ENCODE measurements at places on chromosomes 5 and 9.
A peak's percentile ranks its signal among the peaks of the same experiment; 100 is the strongest.

DNA sequence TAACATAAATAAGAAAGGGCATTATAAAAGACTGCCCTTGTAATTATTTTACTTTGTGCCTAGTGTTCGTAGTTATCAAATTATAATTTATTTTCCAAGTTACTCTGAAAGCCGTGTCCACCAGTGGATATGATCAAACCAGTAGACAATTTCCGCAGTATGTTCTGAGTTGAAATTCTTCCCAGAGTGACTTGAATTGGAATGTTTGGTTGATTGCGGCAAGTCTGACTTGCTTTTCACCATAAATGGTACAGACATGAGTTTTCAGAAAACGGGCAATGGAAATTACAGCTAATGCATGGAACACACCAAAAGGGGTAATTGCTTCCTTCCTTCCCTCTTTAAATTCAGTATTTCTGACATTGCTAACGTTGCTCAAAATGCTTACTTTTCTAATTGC lies 56.6 kb downstream of the CHSY3 start:
- no peak for DNase-seq

DNA sequence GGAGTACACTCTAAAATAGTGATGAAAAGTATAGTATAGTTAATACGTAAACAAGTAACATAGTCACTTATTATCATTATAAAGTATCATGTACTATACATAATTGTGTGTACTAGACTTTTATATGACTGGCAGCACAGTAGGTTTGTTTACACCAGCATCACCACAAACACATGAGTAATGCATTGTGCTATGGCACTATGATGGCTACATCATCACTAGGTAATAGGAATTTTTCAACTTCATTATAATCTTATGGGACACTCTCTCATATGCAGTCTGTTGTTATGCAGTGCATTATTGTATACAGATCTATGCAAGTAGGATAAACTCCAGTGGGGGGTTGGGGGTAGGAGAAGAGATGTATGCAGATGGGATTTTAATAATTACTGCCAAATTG lies 52.7 kb upstream of the ELL2 start:
- no peak for DNase-seq

DNA sequence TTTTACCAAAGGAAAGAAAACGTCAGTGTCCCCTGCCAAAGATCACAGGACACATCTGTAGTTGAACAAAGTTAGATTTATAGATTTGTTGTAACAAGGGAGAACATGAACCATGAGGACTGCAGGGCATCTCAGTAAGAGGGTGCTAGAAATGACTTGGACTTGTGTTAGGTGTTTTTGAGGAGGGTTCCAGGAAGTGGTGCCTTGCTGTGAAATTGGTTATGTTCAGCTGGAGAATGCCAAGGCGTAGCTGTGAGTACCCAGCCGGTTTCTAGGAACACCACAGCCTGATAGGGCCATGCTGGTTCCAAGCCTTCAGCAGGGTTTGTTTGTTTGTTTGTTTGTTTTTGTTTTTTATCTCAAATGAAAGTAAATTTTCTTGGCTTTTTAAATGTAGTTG lies 5.3 kb downstream of the SPEF2 start:
- no peak for DNase-seq

GRCh38 chr5:96463091-96463490 lies 30.0 kb upstream of the PCSK1 start:
- no peak for DNase-seq

- DNase-seq, result no peak
Measured at GRCh38 chr5:8912106-8912505, 633.8 kb downstream of the SEMA5A start.

- DNase-seq, result no peak
Measured at GRCh38 chr9:91948597-91949391, 1.2 kb downstream of the ROR2 start.

- DNase-seq, result no peak
Measured at GRCh38 chr5:21058289-21058688, 1070.3 kb upstream of the CDH18 start.

- DNase-seq, result no peak
Measured at GRCh38 chr5:13731121-13731628, 213.3 kb downstream of the DNAH5 start.

- DNase-seq, result no peak
Measured at GRCh38 chr9:36781533-36781932, 208.8 kb downstream of the MELK start.

- DNase-seq, result no peak
Measured at GRCh38 chr9:133334161-133334560, 1.8 kb downstream of the SURF6 start.

DNA sequence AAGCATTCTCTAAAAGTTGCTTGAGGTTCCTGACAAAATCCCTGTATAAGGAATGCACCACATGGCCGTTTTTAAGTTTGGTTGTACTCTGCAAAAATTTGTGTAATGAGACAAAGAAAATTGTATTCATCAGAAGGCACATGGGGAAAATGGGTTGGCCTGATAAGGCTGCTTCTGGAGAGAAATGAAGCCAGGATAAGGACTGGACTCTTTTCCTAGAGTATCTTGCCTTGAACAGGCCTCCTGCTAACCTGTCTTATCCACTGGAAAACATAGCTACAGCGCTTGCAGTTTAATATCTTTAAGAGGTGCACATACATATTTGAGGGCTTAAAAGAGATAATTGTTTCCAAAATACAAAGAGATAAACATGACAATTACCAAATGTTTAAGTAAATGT lies 41.4 kb upstream of the IFNK start:
- DNase-seq, result no peak

DNA sequence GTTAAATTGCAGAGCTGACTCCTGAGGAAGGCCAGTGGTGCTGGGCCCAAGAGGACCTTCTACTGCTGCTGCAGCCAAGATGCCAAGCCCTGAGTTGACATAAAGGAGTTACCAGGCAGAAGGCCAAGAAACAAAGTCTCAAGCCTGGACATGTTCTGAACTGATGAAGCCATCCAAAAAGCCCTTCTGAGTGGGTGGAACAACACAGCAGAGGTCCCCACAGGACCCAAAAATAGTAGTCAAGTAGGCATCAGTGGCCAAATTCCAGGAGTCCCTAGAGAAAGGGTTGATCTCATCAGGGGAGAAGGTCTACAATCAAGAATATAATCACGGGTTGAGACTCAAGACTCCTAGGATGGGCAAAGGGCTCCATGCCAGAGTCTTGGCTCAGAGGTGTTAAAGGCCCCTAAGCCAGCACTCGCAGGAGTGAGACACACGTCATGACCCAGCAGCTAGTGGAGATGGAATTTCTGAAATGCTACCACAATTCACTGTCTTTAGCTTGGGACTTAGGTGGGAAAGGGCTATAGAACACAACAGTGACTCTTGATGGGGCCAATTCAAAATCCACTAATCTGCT lies 119.7 kb downstream of the FANCC start:
- DNase-seq, result no peak

GRCh38 chr9:108130905-108131304 lies 641.3 kb upstream of the KLF4 start:
- DNase-seq, result no peak

DNA sequence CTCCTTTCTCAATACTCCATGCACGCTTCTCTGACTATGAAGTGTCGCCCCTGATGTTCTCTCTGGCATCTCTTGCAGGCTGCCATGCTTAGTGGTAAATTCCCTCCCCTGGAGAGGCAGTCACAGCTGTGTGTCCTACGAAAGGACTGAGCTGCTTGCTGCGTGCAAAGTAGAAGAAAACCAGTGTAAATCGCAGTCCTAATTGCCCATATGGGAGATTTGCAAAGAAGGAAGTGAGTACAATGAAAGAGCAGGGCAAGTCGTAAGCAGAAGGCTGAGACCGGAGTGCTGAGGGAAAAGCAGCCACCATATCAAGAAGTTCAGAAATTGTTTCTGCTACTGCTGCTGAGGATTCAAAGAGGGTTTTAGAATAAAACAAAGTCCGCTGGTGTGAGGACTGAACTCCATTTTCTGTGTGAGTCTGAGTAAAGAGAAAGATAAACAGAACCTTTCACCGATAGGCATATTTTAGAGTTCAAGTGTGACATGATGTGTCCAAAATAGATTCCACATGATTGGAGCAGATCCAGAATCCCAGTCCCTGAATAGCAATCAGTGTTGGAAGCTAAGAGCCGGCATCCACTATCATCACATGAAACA lies 507.8 kb upstream of the MPDZ start:
- no peak for DNase-seq

GRCh38 chr9:3125602-3126405 lies 281.9 kb upstream of the PUM3 start:
- DNase-seq, result peak; percentile 80

GRCh38 chr9:34262971-34263370 lies 66.1 kb downstream of the KIF24 start:
- no peak for DNase-seq

DNA sequence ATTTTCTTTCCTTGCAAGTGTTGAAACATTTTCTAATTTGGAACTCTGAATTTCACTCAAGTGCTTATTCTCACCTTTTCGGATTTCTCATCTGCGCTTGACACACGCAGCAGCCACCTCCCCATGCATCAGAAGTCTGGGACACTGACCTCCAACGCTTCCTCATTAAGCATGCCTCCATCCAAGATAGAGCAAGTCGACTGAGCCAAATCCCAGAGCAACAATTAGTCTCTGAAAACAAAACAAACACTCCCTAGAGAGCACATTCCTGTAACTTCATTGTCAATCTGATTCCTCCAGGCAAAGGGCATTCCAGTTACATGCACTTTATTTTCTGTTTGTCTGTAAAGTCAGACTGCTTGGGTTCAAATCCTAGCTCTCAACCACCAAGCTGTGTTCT lies 5.7 kb downstream of the CD180 start:
- no peak for DNase-seq

- DNase-seq, result peak; percentile 38
Measured at GRCh38 chr9:75938946-75939345, 48.5 kb downstream of the PCSK5 start.

- no peak for DNase-seq
Measured at GRCh38 chr5:138233280-138233679, 20.2 kb upstream of the CDC23 start.

- DNase-seq, result no peak
Measured at GRCh38 chr5:181114844-181115778, 15.9 kb downstream of the OR2V1 start.

- peak; percentile 4 for DNase-seq
Measured at GRCh38 chr5:103808464-103809106, 246.0 kb upstream of the NUDT12 start.

DNA sequence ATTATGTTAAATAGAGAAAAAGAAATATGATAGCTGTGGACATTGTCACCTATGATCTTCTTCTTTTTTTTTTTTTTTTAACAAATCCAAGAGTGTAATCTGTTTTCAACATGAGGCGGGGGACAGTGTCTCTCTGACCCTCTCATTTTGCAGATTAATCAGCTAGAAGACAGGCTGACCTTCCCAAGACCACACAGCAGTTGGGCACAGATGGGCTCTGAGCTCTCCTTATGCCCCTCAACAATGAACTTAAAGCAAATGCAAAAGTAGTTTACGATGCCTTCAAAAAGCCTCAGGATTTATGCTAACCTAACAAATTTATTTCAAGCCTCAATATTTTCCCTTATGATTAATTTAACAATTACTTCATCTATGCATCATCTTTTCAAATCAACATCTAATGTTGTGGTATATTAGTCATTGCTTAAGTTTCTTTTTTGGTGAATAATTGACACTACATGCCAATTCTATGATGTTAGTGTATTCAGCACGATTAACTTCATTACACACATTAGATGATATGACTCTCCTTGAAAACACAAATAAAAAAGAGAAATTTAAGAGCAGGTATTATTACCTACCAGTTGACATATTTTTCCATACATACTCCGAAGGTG lies 7.4 kb downstream of the NFIL3 start:
- peak; percentile 39 for DNase-seq

GRCh38 chr9:78893774-78894401 lies 597.0 kb downstream of the PSAT1 start:
- no peak for DNase-seq

DNA sequence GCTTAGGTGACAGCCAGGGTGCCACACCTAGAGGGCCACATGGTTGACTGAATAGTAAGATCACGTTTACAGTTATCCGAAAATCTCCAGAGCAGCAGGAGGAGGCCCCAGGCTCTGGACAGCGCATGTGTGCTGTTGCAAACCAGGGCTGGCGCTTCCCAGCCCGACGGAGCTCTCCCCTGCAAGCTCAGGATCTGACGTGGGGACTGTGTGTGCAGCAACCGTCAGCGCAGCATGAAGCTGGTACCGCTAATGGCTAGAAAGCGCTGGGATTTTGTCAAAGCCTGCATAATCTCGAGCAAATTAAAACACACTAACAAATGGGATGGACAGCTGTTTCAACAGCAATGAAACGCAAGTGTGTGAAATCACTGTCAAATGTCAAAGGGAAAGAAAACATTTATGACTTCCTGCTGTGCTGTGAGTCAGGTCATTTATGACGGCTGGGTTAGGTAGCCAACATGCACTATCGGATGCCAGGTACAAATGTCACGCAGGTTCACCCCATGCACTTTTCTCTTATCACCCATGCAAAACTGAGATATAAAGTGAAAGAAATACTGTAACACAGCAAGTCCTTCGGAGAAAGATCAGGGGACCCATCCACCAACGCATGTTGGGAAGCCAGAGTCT lies 7.5 kb downstream of the SURF4 start:
- no peak for DNase-seq

DNA sequence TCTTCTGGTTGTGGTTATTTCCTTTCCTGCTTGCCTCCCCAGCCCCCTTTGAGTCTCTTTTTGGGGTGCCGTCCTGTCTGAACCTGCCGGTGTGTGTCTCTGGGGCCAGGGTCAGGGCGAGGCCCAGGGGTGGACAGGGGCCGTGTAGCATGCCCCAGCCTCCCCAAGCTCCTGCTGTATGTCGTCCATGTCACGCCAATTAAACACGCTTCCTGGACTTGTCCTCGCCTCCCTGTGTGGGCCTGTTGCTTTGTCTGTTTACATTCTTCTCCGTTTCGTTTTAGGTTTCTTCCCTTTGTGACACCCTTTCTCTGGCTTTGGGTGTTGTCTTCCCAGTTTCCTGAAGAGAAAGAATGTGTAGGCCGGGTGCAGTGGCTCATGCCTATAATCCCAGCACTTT lies 28.5 kb upstream of the HMCN2 start:
- no peak for DNase-seq

- peak; percentile 31 for DNase-seq
Measured at GRCh38 chr5:89313804-89314588, 431.0 kb upstream of the MEF2C start.

Measured in suppressor macrophage (primary cell).